AG08396 (cell line): ENCODE measurements at places on chromosomes 12 and 14.
A peak's percentile ranks its signal among the peaks of the same experiment; 100 is the strongest.

DNA sequence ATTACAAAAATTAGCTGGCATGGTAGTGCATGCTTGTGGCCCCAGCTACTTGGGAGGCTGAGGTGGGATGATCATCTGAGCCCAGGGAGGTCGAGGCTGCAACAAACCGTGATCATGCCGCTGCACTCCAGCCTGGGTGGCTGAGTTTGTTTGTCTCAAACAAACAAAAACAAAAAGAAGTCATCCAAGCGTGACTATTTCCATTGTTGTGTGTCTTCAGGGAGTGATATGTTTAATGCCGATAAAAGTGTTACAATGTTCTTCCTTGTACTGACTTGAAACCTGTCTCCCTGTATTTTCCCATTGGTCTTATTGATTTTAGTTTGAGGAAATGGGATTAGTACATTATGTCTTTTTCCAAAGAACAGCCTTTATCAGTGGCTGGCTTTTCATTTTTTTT is 75.6 kb upstream of the USP44 start:
- DNase-seq, result no peak

DNA sequence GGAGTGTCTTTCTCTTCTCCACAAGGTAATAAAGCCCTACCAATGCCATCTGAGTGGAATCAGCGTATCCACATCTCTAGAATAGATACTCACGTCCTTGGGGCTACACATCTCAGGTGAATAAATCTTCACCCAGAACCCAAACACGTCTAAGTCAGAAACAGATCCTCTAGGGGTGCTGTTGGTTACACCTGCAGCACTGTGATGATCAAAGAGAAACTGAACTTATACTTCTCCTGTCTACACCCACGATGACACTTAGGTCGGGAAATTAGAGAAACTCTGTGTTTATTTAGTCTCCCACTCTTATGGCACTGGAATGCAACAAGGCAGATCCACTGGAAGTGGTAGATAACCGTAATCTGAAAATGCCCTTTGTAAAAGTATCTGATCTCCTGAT is 46.2 kb downstream of the WIF1 start:
- no peak for DNase-seq

DNA sequence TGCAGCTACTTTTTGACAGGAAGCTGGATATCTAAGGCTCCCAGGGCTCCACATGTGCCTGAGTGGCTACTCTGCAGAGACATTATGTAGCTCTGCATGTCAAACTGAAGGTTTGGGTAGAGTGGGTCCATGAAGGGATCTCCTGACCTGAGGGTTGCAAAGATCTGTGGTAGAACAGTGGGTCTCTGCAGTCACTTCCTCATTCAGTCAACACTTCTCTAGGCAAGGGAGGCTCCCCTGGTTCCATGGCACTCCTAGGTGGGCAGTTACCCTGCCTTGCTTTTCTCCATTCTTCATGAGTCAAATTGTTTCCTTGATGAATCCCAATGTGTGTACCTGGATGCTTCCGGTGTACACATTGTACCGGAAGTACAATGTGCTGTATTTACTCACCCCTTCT is 57.4 kb downstream of the CMAS start:
- DNase-seq, result no peak

- DNase-seq, result no peak
Observed at GRCh38 chr14:50488521-50488920, 43.8 kb downstream of the MAP4K5 start.

GRCh38 chr12:49342914-49343731 is 3.6 kb upstream of the DNAJC22 start:
- peak; percentile 42 for DNase-seq
